Activated gamma-delta T cell treated with anti-CD3 and anti-CD28 coated beads, Interleukin-2, amount 50 U/mL, for 16 hours (primary cell): ENCODE measurements at places on chromosomes 12 and 14.

GRCh38 chr12:51593021-51593420, 2.0 kb downstream of the SCN8A start:
- DNase-seq: no peak

GRCh38 chr14:96662116-96662970, 134.8 kb upstream of the VRK1 start:
- no peak for DNase-seq

DNA sequence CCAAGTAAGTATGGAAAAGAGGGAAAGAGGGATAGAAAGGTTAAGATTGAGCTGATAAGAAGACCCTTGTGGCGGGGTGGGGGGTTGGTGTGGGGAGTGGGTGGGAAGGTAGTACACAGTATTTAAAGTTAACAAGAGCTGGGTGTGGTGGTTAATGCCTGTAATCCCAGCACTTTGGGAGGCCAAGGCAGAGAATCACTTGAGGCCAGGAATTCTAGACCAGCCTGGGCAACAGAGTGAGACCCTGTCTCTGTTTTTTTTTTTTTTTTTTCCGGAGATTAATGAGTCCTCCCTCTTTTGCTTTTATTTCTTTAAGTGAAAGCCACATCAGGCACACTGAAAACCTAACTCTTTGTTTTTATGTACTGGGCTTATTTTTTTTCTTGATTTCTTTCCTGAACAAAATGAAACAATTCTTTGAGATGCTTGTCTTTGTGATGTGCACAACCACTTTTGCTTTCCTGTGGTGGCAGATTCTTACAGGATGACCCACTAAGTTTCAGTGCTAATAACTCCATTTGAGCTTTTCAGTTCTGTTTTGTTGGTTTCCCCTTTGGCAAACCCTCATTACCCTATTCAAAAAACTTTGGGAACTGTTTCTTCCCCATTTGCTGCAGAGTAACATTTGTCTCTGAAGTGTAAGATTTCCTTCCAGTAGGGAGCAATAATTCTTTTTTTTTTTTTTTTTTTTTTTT, 54.8 kb downstream of the WNK1 start:
- DNase-seq: no peak

DNA sequence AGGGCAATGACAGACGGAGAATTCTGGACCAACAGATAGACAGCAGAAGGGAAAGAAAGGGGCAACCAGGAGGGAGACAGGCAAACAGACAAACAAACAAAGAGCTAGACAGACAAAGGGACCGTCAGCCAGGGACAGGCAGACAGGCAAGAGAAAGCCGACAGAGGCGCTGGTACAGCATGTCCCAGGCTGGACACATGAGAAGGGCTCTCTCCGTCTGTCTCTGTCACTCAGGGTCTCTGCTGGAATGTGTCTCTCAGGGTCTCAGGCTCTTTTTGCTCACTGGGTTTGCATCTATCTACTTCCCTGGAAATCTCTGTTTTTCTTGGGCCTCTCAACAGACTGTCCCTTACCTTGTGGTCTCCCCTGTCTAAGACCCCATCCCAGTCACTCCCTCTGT, 8.2 kb upstream of the SMUG1 start:
- no peak for DNase-seq

GRCh38 chr12:44385964-44386363, 490.2 kb downstream of the NELL2 start:
- DNase-seq: no peak

- DNase-seq: no peak
These were observed 38.0 kb upstream of the PPFIA2 start for GRCh38 chr12:81797100-81797499.

GRCh38 chr12:9169979-9170634, 38.1 kb downstream of the PZP start:
- no peak for DNase-seq

DNA sequence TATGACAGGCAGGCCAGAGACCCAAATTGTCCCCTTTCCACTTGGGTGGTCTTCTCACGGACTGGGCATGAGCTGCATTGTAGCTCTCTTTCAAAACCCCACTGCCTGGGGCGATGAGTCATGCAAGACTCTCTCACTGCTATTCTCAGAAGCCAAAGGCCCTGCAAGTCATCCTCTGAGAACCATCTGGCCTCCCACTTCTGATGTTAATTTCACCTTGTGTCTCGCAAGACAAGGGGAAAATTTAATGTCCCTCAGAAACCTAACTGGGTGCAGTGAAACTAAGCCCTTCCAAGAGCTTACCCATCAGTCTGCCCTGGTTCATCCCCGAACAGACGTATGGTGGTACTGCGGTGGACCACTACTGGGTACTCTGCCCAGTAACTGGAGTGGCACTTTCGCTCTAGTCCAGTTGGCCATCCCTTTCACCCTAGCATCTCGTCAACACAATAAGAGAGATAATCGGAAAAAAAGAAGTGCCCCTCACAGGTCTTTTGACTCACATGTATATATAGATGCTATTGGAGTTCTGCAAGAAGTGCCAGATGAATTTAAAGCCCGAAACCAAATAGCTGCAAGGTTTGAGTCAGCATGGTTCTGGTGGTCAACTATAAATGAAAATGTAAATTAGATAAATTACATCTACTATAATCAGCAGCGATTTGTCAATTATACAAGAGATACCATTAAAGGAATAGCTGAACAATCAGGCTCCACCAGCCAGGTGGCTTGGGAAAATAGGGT, 31.3 kb upstream of the LALBA start:
- DNase-seq: no peak

DNA sequence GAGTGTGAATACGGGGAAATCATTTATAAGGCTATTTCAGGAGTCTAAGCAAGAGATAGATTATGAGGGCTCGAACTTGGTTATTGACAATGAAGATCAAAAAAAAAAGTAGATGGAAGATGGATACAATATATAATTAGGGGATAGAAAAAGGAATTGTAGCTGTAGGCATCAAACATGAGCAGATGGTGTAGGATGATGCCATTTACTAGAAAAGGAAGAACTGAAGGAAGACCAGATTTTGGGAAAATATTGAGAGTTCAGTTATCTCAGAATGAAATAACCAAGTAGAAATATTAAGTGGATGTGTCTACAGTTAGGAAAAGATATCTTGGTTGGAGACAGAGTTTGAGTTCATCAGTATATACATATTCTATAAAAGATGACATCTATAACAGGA, 109.6 kb downstream of the CNTN1 start:
- no peak for DNase-seq

DNA sequence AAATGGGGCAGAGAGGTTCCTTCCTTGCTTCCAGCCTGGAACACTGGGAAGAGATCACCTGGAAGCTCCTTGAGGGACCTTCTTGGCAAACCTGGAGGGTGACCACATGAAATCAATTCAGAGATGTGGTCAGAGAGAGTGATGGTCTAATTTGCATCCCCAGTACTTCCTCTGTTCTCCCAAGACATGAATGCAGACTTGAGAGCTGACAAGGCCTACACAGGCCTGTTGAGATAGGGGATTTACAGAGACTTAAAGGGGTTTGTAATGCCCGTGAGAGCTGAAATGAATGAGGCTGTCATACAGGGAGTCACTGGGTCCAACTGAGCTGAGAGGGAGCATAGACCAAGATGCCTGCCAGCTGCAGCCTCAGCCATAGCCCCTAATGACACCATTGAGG, 45.1 kb downstream of the TMX1 start:
- DNase-seq: no peak

- DNase-seq: no peak
These were observed 696.0 kb downstream of the C12orf50 start for GRCh38 chr12:87332987-87333726.

- DNase-seq: no peak
These were observed 277.3 kb upstream of the ATP2B1 start for GRCh38 chr12:89985935-89986334.

DNA sequence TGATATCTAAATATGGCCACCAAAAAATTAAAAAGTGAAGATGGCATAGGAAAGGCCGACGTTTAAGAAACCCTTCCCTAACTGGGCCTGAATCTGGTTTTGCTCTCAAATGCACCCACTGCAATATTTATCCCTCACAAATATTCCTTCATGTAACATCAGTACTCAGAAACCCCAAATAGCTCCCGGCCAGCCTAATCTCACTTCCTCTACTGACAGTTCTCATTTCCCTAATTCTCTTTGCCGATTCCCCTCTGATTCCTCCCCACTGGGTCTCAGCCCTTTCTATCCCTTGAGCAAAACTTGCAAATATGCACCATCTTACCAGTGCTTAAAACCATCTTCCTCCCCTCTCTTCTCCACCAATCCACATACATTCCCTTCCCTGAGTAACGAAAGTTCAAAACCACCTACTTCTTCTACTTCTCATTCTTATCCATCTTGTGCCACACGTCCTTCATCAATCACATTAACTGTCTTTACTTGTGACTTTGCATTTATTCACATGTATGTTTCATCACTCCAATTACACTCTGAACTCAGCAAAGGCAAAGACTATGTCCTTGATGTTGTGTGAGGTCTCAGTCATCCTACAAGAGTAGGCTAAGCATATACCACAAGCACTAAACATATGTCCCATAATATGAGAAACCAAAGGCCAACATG, 23.1 kb downstream of the KCNK10 start:
- DNase-seq: no peak

- no peak for DNase-seq
These were observed 689.4 kb downstream of the NOVA1 start for GRCh38 chr14:25908277-25909044.

GRCh38 chr12:96814200-96814599, 92.9 kb upstream of the NEDD1 start:
- DNase-seq: no peak

GRCh38 chr12:119118625-119119024, 60.1 kb upstream of the HSPB8 start:
- no peak for DNase-seq

DNA sequence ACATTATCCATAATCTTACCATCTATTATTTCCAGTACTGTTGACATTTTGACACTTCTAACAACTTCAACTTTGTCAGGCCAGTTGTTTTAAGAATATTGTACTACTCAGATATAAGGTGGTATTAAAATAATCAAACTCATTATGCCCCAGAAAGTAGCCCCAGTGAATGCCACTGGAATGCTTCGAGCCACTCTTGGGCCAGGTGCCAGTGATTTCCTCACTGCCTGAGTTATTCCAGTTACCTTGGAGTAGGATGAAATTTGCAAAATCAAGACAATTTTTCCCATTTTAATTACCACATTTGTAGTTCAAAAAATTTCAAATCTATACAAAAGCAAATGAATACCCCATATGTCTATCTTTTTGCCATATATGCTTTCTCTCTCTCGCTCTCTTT, 9.2 kb downstream of the CIPC start:
- DNase-seq: no peak

DNA sequence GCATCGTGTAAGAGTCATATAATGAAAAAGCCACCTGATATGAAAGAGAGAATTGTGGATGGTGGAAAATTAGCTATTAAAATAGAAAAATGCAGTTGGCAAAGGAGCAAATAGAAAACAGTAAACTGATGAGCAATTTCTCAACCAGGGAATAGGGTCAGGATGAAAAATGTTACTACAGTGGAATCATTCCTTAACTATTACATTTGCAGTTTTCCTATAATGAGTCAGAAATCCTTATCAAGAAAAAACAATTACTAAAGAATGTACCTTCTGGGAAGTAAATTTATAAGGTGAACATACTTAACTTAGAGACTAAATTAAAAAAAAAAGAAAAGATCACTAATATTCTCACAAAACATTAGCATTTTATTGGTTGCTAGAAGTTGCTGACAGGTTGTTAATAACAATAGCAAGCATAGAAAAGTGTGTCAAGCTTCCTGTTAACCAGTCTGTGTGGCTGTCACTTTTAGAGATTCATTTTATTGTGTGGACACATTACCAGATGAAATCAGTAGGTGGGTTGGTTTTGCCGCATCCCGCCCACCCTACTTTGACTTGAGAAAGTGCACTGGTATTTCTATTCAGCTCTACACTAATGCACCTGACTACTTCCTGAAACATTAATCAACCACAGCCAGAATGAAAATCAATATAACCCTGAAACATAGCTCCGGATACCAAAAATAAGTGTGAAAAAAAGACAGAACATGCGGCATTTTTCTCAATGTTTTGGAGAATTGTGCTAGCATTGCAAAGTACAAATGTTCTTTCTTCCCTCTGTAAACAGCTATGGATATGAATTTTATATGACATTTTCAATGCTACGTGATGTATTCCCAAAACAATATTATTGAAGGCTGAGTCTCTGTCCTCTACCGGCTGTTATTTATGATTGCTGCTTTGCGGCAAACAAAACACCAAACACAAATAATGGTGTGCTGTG, 576.7 kb downstream of the SLC16A7 start:
- no peak for DNase-seq

GRCh38 chr12:6362403-6362802, 13.0 kb downstream of the SCNN1A start:
- no peak for DNase-seq

- DNase-seq: no peak
These were observed 37.8 kb upstream of the PLBD1 start for GRCh38 chr12:14605401-14605989.

- DNase-seq: no peak
These were observed 99.8 kb downstream of the DAD1 start for GRCh38 chr14:22489244-22489545.

DNA sequence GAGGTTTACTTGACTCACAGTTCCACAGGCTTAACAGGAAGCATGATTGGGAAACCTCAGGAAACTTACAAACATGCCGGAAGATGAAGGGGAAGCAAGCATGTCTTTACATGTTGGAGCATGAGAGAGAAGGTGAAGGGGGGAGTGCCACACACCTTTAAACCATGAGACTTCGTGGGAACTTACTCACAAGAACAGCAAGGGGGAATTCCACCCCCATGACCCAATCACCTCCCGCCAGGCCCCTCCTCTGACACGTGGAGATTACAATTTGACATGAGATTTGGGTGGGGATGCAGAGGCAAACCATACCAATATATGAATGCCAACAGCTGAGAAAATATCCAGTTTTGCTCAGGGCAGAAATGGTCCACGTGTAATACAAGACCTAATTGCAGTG, 518.6 kb downstream of the VRK1 start:
- DNase-seq: no peak

- no peak for DNase-seq
These were observed 64.4 kb downstream of the TMX1 start for GRCh38 chr14:51304438-51304837.

DNA sequence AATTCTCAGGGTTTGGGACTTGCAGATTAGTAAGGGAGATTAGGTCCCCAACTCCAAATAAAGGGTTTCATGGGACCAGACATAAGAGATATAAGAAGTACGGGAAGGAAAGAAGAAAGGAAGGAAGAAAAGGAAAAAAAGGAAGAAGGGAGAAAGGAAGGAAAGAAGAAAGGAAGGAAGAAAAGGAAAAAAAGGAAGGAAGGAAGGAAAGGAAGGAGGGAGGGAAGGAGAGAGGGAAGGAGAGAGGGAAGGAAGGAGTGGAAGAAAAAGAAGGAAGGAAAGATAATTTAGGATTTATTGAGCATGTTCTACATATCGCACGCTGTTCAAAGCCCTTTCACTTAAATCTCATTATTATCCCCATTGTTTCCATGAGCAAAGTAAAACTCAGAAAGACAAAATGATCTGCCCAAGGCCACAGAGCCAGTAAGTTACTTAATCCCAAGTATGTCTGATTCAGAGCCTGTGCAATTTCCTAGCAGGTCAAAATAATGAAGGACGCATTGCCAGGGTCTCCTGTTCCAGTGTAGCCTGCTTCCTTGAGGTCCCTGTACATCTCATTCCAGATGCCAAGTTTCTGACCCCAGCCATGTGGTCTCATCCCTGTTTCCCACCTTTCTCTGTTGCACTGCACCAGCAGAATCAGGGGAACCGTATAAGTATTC, 3.9 kb upstream of the HDAC7 start:
- no peak for DNase-seq
